ENCODE measurements at places on chromosomes 16 and 17. TPM values are rescaled to one million over a fixed set of nuclear protein-coding genes. Genes with fewer than 3 reads are reported as not detected.

DYNLRB2 gene
- total RNA-seq, result not detected

SNX20 gene
- 1.2 TPM for total RNA-seq

DNA sequence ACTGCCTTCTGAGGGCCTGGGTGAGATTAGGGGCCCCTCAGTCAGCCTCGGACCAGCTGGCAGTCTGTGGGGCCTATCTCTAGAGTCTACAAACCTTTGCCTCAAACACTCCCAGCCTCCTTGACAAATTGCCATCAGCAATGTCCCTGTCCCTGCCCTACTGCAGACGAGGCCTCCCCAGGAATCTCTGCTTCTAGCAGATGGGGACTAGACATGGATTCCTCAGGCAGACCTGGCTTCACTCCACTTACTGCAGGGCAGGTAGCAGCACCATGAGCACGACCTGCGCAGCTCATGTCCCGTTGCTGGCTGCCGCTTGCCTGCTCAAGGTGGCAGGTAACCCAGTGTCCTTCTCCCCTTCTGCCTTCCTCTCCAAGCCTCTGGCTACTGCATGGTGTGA, 49.1 kb downstream of the PLD6 start:
- no peak for DNase-seq

- no peak for DNase-seq
Observed at GRCh38 chr17:77854083-77854758, 104.3 kb upstream of the TNRC6C start.

- no peak for DNase-seq
Observed at GRCh38 chr17:28396635-28397239, 9.3 kb downstream of the SLC46A1 start.

DNA sequence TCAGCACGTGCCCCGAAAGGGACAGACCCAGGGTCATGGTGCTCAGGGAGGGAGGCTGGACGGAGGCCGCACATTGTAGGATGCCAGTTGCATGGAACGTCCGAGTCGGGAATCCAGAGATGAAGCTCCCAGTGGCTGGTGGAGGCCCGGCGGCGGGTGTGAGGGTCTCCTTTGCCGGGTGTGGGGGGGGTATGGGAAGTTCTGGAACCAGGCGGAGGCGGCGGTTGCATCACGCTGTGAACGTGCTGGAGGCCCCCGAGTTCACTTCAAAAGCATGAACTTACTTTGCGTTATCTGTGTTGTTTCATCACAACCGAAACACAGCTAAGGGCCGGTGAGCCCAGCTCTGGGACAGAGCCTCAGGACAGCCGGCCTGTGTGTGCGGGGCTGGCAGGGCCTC, 73.4 kb upstream of the GNG13 start:
- no peak for DNase-seq

PPP4C gene
- 34.2 TPM for total RNA-seq

- no peak for DNase-seq
Observed at GRCh38 chr16:69219279-69219678, 32.3 kb downstream of the SNTB2 start.

GRCh38 chr17:10349403-10349802, 23.4 kb downstream of the MYH13 start:
- no peak for DNase-seq

DNA sequence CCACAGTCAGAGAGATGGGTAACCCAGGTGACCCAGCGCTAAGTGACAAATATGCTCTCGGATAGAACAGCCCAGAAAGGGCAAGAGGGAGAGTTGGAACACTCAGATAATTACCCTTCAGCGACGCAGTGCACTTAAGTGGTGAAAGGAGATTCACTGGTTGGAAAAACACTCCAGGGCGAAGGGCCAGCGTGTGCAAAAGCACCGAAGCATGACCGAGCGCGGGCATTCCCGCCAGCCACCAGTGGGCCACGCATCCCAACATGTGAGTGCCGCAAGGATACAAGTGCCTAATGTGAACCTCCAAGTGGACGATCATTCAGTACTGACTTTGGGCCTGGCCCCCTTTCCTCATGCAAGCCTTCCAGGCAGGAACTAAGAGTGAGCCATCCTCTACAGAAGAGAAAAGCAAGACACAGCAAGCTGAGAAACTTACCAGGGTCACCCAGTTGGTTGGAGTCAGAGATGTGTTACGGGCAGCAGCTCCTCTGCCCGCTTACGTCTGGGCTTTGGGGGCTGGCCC, 258.4 kb downstream of the C16orf95 start:
- DNase-seq, result no peak

KRTAP2-1 gene
- not detected for total RNA-seq

DNA sequence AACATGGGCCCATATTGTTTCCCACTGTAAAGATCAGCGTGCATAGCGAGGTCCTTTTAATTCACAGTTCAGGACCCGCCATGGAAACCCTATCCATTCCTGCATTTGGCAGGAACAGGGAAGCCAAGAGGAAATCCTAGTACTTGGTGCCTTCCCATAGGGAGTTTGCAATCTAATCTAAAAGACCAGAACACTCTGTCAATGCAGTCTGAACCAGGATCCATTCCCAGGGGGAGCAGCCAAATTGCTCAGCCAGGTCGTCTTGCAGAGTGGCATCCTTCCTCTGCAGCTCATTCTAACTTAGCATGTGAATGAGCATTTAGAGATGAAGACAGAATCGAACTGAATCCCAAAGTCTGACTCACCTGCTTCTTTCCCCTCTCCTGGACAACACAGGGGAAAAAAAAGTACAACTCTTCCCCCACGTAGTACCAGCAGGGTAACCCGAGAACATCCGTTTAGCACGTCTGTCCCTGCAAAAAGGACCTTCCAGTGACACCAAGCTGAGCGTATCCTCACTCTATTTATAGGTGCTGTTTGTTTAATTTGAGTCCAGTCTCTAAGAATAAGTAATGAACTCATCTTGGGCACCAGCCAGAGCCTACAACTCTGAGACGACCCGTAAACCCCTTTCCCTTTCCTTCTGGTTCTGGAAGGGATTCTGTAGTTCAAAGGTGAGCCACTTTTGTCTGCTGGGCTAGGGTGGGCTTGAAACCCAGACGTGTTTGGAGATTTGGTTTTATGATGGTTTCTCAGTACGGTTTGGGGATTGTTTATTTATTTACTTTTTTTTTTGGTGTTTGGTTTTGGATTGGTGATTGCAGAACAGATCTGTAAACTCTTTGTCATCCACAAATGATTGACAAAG, 74.5 kb downstream of the ERCC4 start:
- DNase-seq, result peak; percentile 34

GRCh38 chr16:73092236-73092781, 44.4 kb upstream of the ZFHX3 start:
- no peak for DNase-seq

- no peak for DNase-seq
Observed at GRCh38 chr16:2740476-2740875, 12.0 kb upstream of the SRRM2 start.

GRCh38 chr17:15012351-15012980, 252.7 kb downstream of the PMP22 start:
- DNase-seq, result no peak

POLG2 gene
- total RNA-seq, result 7.7 TPM

- DNase-seq, result no peak
Observed at GRCh38 chr17:34826332-34826731, 134.9 kb downstream of the CCT6B start.

DNA sequence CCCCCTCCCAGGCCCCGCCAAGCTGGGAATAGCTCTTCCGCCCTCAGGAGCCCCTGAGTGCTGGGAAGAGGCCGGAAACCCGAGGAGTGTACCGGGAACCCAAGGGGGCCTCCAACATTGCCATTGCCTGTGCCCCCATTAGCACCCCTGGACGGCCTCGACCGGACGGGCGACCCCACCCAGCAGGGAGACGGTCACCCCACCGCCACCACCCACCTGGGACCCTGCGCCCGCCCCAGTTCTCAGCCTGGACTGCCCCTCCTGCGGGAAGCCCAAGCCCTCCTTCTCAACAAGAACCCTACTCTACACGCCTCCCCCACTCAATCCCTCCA, 2.0 kb downstream of the CARHSP1 start:
- no peak for DNase-seq

TBC1D3I gene
- total RNA-seq, result not detected

DNA sequence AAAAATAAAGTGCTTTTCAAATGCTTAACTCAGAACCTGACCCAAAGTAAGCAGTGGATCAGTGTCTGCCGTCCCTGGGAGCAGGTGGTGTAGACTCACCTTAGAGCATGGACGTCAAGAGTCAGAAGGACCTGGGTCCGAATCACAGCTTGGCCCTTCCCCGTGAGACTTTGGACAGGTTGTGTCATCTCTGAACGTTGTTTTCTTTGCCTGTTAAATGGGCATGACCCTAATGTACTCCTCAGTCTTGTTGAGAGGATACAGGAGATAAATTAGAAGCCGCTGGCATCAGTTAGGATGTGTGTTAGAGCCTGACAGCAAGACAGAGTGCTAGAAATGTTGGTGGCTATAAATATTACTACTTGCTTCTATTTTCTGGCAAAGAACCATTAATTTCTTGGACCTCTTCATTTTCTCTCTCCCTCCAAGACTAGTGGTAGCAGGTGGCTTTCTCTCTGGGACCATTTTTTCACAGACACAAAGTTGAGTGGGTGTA, 68.8 kb downstream of the RAB11FIP4 start:
- no peak for DNase-seq

- no peak for DNase-seq
Observed at GRCh38 chr17:39360537-39360936, 40.9 kb downstream of the FBXL20 start.

DNA sequence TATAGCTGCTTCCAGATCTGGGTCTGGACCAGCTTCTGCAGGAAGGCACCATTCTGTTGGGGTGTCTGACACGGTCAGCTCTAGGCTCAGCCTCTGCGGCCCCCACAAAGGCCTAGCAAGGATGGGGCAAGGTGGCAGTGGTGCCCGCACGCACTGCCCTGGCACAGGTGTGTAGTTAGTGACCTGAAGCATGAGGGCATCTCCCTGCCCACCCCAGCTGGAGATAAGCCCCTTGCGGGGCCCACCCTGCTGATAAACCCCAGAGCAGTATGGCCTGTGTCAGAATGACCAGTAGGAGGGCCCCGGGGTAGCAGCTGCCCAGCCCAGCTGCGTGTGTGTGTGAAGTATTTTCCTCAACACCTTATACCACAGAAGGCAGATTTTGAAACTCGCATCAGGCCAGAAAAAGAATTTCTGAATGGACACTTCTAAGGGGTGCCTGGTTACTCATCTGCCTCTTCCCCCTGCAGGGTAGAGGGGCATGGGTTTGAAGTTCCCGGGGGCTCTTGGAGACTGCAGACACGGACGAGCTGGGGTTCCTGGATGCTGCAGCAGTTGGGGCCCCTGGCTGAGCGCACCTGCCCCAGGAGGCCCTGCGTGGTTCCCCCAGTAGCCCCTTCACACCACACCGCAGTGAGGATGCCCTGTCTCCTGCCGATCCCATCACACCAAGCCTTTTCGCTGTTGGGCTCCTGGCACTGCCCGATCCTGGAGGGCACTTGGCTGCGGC, 4.5 kb downstream of the ARHGDIA start:
- peak; percentile 24 for DNase-seq

C1QTNF1 gene
- 377 TPM for total RNA-seq

Data from left cardiac atrium (tissue), 4 donors.